ENCODE measurements at places on chromosomes 5 and 9.

GRCh38 chr5:153818626-153819025 is 220.1 kb downstream of the FAM114A2 start:
- no peak for DNase-seq

DNA sequence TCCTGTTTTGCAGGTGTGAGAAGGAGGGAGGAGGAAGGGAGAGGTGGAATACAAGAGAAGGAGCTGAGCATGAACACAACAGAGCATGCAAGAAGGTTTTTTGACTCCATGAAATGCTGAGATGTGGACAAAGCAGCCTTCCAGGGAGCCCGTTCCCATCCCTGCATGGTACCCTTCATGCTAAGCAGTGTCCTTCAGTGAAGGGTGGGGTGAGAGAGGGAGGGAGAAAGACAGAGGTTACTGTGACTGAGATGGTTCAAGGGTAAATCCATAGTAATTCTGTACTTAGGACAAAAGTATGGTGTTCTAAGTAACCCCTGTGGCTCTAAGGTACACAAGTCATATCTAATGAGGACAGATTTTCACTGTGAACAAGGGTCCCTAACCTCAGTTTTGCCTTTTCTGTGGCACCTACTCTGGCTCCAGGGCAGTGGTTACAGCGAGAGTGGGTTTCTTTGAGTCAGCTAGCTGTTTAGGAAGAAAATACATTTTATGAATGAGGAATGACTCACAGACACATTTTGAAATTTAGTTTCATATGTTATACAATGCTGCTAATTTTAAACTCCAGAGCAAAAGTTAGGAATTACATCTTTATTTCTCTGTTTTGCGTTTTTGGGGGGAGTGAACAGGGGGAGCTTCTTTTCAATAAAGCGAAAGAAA is 184.9 kb upstream of the SLC12A2 start:
- no peak for DNase-seq

DNA sequence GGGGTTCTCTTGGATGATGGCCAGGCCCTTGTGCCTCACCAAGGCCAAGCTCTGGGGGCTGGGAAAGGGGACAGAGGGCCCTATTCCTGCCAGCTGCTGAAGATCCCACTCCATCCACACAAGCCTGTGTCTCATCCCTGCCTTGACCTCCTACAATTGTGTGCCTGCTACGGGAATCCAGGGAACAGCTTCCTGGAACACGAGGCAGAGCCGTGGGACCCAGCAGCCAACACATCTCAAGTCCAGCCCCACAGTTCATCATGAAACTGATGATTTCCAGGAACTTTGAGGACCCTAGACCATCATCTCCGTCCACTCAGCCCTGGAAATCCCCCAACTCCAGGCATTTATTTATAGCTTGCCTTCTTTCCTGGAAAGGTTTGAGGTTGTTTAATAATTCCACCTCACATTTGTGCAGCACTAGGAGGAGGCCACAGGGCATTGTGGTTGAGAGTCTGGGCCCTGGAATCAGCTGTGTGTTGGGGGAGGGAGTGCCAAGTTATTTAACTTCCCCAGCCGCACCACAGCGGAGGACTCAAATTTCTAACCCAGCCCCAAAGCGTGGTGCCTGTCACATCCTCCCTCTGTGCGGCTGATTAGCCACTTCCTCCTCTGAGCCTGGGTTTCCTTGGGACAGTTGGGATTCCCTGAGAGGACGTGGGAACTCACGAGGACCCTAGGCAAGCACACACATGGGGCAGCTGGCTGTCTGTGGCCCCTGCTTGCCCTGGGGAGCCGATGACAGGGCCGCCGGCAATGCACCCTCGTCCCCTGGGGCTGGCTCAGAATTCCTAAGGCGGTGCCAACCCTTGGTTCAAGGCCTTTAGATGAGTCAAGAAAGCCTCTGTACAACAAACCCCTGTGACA is 58.2 kb upstream of the GGTA1 start:
- no peak for DNase-seq

- no peak for DNase-seq
These were observed 110.3 kb downstream of the ASTN2 start for GRCh38 chr9:117304549-117304948.

GRCh38 chr5:175447571-175447970 is 3.6 kb upstream of the DRD1 start:
- DNase-seq: no peak

DNA sequence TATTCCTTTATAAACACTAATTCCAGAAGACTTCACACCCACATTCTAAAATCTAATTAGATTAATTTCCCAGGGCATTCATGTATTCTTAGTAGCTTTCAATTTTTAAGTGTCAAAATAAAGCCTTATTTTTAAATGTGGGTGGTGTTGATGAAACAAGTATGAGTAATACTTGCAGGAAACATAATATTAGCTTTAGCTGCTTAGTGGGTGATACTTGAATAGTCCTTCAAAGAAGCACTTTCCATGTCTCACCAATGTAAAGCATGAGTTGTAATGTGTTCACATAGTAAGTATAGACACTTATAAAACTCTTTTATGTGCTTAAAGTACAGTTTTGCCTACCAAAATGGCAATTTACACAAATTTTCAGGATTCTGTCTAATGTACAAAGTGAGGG is 6.9 kb downstream of the FNBP1 start:
- no peak for DNase-seq

- DNase-seq: no peak
These were observed 205.1 kb upstream of the CHD1 start for GRCh38 chr5:99133921-99134320.

Data from nucleus accumbens (tissue), 56 donors.